ENCODE measurements at places on chromosomes 11 and 22.

GRCh38 chr22:32920032-32920628, 118.6 kb downstream of the TIMP3 start:
- DNase-seq: no peak

DNA sequence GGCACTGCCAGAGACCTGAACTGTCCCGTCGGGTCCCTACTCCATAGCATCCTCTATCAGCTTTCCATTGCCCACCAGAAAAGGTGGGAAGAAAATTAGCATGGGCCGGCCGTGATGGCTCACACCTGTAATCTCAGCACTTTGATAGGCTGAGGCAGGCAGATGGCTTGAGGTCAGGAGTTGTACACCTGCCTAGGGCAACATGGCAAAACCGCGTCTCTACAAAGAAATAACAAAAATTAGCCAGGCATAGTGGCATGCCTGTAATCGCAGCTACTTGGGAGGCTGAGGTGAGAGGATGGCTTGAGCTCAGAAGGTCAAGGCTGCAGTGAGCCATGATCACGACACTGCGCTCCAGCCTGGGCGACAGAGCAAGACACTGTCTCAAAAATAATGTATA, 3.5 kb downstream of the SLC25A18 start:
- no peak for DNase-seq

GRCh38 chr11:60370811-60371298, 7.5 kb upstream of the MS4A7 start:
- DNase-seq: peak; percentile 78

DNA sequence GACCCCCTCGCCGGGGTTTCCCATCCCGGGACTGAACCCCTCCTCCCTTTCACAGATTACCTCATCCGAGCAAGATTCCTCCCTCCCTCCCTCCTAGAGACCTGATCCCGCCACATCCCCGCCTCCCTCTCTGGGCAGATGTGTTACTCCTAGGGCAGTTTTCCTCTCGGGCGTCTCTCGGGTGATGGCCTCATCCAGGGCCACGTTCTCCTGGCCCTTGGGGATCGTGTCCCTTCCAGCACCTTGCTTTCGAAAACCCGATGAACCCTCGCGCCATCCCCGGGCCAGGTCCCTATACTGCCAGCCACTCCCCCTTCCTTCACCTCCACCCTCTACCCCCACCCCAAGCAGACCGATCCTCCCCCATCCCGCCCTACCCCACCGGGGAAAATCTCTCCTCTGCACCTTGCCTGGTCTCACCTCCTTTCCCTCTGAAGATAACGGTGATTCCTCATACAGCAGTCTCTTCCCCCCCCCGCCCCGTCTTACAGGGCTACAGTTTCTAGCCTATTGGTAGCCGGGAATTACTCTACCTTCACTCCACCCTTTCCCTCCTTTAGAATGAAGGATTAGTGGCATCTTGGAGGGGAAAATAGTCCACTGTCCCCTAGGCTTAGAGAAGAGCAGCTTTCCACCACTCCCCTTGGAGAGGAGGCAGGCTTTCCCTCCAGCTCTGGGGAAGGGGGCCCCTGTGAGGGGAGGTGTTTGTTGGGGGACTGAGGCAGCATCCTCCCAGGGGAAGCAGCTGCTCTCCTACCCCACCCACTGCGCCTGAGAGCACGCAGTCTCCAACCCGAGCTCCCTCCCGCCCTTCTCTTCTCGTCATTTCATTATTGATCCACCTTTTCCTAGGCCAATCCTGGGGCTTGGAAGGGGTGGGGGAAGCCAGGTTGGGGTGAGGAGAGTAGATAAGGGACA, 1.2 kb downstream of the KMT2A start:
- DNase-seq: peak; percentile 41

GRCh38 chr11:124656774-124657630, 16.5 kb downstream of the SIAE start:
- DNase-seq: peak; percentile 62

DNA sequence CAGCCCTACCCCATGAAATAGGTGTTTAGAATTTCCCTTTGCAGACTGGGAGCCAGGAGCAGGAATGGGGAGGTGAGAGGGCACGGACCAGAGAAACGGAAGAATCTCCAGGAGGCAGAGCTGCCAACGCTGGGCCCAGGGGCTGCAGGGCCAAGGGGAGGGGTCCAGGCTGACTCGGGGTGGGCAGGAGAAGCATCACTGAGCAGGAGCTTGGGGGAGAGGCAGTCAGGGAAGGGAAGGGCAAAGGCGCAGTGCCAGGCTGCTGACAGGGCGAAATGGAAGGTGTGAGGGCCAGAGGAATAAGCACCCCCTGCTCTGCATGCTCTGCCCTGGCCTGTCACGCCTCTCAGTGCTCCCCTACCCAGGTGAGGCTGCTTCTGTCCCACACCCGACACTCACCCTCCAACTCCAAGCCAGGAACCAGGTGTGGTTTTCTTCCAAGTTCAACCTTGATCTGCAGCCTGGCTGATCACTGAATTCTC, 14.5 kb downstream of the LRRC32 start:
- DNase-seq: no peak

GRCh38 chr11:125082611-125083311, 19.7 kb downstream of the SLC37A2 start:
- DNase-seq: no peak

DNA sequence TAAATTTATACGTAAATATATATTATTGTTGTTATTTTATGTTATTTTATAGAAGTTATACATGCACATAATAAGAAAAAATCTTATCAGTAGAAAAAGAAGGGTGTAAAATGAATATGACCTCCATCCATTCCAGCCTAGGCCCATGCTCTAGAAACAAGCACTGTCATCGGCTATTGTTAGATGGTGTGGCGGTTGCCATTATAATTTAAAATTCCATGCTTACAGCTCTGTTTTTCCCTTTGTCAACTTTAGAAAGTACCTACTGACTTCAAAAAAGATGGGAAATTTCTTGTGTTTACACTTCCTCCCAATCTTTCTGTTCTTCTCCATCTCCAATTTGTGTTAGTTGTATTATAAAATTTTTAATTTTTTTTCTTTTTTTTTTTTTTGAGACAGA, 61.9 kb upstream of the RDX start:
- DNase-seq: no peak

DNA sequence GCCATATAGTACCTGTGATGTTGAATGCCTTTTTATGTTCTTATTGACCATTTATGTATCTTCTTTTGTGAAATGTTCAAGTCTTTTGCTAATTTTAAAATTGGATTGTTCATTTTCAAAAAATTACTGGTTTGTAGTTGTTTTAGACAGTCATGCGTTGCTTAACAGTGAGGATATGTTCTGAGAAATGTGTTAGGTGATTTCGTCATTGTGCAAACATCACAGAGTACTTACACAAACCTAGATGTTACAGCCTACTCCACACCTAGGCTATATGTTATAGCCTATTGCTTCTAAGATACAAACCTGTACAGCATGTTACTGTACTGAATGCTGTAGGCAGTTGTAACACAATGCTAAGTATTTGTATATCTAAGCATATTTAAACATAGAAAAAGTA, 32.5 kb downstream of the PDE3B start:
- DNase-seq: no peak

DNA sequence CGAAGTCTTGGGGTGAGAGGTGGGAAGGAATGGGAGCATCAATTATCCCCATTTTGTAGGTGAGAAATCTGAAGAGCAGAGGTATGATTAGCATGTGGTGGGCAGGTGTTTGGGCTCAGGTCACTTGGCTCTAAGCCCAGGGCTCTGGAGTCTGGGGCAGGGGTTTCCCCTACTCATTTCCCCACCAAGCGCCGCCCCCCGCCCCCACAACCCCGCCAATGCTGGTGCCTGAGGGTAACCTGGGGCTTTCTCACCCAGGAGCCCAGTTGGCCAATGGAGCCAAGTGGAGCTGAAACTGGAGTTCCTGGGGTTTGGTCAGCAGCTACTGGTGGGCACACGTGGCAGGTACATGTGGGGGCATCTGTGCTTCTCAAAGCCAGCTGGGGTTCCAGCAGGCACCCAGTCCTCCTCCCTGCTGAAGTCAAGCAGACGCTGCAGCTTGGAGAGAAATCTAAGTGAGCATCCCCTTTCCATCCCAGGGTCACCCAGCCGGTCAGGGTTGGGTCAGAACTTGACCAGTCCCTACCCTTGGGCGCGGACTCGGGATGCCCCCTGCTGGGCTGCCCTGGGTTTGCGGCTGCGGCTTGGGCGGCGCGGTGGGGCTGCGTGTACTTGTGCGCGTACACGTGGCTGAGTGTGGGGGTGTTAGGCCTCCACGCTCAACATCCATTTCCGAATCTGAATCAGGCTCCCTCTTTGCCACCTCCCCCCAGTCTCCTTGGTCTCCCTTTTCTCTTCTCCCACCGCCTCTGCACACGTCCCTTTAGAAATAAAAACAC, 1.7 kb upstream of the CHRM1 start:
- DNase-seq: no peak

DNA sequence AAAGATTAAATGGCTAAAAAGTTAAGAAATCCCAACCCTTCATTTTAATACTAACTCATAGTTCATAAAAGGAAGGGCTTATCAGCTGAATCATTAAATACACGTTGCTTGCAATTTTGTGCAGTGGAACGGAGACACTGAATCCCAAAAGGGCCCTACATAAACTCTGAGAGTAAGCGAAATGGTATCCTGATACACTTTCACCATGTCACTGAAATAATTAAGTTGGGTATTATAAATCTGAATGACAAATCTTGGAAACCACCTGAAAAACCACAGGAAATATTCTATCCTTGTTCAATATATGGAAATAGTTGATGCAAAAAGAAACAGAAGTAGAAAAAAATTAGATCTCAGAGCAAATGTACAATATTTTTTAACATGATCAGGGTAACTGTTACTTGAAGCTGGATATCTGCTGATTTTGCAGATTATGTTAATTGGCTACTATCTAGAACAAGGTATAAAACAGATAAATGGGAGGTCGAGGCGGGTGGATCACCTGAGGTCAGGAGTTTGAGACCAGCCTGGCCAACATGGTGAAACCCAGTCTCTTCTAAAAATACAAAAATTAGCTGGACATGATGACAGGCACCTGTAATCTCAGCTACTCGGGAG, 55.1 kb downstream of the MAML2 start:
- DNase-seq: no peak

DNA sequence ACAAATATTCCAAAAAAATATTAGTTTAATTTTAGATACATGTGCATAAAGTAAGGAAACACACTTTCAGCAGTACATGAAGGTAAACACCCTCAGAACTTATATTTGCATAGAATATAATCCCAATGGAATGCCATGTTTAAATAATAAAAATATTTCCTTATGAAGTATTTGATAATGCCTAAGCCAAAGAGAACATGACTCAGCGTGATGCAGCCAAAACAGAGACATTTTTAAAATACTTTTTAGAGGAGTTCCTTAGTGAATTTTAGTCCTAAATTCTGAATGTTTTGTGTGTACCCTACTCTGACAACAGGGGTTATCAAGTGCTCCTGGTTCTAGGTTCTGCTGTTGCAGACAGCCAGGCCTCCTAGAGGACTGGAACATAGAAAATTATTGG, 39.1 kb upstream of the POU2AF2 start:
- no peak for DNase-seq

GRCh38 chr11:69396051-69396947, 85.2 kb upstream of the LINC01488 start:
- DNase-seq: no peak

DNA sequence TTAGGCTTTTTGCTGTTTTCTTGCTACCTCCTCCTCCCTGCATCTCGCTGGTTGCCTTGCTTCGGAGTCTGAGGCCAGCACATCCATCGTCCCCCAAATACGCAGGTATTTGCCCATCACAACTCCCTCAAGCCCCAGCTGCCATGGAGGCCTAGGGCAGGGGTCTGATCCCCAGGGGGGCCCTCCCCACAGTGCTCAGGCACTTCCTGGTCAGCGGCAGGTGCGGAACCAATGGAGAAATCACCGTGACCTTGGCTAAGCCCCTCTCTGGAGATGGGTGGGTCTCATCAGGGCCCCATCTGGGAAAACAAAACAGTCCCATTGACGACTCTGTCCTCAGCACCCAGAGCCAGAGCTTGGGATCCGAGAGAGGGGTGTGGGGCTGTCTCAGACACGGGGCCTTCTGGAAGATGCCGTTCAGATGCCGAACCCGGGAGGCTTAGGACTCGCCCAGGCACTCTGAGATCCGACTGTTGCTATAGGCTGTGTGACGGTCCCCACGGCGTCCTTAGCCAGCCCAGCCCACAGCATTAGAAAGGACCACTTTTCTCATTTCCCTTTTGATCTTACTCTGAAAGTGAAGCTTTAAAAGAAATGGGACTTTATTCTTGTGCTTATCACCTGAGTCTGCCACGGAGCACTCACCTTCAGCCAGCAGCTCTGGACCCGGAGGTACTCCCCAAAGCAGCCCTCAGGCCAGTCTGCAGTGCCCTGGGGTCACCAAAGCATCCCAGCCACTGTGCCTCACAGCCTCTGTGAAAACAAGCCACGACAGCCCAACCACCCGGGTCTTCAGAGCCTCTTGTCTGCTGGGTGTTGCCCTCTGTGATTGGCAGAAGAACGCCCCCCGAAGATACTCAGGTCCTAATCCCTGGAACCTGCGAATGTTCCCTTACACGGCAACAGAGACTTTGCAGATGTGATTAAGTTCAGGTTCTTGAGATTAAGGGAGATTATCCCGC, 61.2 kb upstream of the SLC22A12 start:
- DNase-seq: no peak

DNA sequence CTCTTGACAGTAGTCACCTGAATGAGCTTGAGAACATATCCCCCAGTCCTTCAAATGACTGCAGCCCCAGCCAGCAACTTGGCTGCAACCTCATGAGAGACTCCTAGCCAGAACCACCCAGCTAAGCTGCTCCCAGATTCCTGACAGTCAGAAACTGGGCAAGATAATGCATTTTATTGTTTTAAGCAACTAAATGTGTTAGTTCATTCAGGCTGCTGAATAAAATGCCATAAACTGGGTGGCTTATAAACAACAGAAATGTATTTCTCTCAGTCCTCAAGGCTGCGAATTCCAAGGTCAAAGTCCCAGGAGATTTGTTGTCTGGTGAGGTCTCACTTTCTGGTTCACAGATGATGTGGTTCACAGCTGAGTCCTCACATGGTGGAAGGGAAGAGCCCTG, 5.8 kb upstream of the PAMR1 start:
- DNase-seq: no peak

GRCh38 chr11:133064152-133064877, 468.0 kb downstream of the OPCML start:
- DNase-seq: peak; percentile 86

DNA sequence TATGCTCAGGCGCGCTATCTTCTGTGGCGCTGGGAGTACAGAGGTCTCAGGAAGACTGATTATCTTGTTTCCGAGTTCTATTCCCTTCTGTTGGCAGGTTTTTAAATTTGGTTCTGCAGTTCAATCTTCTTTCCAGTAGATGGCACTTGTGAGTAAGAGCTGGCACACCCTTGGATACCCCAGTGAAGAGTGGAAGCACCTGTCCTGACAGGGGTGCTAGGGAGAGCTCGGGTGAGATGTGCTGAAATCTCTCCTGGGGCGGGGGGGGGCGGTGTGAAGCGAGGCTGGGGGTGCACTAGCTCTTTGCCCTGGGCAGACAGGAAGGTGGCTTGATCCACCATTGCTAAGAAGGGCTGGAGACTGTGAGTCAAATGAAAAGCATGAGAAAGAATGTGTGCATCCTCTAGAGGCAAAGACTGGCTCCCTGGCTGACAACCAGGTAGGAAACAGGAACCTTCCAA, 679.9 kb upstream of the CCDC179 start:
- no peak for DNase-seq

GRCh38 chr11:65355013-65355775, 643 bp downstream of the TIGD3 start:
- peak; percentile 44 for DNase-seq

All from NCI-H1092 (cell line).